ENCODE measurements at places on chromosomes 1 and 21.

DNA sequence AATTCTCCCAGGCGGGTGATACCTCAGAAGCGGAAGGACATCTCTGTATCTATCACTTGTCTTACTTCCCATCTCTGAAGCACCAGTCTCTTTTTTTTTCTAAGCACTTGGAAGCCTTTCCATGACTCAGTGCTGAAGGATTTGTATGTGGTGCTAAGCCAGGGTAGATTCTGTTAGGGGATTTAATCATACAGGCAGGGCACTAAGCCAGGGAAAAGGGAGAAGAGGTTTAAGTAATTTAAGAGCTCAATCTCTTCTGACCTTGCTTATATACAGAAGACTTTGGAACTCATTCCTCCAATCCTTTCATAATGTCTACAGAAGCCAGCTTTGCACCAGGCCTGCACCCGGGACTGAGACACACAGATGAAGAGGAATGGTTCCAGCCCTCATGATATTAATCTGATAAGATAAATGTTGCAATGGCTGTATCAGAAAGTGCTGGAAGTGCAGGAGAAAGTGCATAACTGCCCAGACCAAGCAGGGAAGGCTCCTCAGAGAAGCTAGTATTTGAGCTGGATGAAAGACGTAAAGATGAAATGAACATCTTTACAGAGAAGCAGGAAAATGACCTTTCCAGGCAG, 11.0 kb downstream of the FAM163A start:
- DNase-seq: no peak

- DNase-seq: no peak
Measured at GRCh38 chr1:50132347-50132894, 23.7 kb downstream of the ELAVL4 start.

DNA sequence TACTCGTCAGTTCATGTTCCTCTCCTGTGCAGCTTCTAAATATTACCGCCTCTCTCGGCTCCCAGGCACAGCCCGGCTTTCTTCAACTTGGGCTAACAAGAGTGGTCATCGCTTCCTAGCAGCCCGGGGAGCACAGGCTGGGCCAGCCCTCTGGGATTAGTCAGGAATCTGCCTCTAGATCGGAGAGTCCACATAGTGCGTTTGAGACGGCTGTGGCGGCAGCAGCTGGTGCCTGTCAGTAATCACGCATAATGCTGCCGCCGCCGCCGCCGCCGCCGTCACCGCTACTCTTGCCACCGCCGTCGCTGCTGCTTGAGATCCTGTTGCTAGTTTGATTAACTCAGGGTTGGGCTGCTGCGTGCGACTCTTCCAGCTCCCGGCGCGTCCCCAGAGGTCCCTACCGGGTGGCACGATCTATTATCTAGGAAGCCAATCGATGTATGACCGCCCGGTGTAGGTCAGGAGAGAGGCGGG, at the start of gene RXRG:
Gene RXRG (minus strand): TSS at position 230 of the 474 bp plus-strand sequence. CDS start 233 bp downstream, outside the sequence.
- DNase-seq: no peak

GRCh38 chr1:43549921-43550597, 19.4 kb downstream of the PTPRF start:
- no peak for DNase-seq

GRCh38 chr1:234327577-234328164, 45.6 kb upstream of the COA6 start:
- no peak for DNase-seq
